ENCODE measurements at places on chromosomes 4 and X.

GRCh38 chr4:38634047-38634759 is 29.8 kb upstream of the KLF3 start:
- no peak for DNase-seq

GRCh38 chr4:147958489-147959065 is 226.7 kb downstream of the ARHGAP10 start:
- DNase-seq = no peak

- peak; percentile 2 for DNase-seq
These were observed 62.9 kb downstream of the ANAPC4 start for GRCh38 chr4:25439918-25440477.

DNA sequence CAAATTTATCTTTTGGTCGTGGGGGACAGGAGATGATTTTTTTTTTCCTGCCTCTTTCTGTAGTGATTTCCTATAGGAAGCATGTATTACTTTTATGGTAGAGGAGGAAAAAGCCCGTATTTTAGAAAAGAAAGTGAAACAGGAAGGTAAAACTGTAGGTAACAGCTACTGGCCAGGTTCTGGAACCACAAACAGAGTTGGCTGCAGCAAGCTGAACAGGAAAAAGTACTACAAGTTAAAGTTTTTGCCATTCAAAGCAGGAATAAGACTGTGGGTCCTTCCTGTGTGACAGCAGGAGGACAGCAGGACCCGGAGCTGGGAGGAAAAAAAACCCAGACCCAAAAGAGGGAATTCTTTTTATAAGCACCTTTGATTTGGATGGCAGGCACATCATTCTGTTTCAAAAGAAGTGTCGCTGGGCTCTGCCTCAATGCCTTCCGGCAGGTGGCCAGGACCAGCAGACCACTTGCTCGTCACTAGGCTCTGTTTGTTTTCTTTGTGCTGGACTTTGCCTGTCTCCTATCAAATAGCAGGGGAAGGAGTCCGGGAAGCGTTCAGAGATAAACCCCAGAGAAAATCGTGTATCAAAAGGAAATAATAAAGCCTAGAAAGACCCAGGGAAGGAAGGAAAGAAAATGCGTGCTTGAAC is 277.9 kb downstream of the ADGRA3 start:
- no peak for DNase-seq

- DNase-seq = no peak
These were observed 91.6 kb downstream of the FUNDC1 start for GRCh38 chrX:44451056-44451455.

DNA sequence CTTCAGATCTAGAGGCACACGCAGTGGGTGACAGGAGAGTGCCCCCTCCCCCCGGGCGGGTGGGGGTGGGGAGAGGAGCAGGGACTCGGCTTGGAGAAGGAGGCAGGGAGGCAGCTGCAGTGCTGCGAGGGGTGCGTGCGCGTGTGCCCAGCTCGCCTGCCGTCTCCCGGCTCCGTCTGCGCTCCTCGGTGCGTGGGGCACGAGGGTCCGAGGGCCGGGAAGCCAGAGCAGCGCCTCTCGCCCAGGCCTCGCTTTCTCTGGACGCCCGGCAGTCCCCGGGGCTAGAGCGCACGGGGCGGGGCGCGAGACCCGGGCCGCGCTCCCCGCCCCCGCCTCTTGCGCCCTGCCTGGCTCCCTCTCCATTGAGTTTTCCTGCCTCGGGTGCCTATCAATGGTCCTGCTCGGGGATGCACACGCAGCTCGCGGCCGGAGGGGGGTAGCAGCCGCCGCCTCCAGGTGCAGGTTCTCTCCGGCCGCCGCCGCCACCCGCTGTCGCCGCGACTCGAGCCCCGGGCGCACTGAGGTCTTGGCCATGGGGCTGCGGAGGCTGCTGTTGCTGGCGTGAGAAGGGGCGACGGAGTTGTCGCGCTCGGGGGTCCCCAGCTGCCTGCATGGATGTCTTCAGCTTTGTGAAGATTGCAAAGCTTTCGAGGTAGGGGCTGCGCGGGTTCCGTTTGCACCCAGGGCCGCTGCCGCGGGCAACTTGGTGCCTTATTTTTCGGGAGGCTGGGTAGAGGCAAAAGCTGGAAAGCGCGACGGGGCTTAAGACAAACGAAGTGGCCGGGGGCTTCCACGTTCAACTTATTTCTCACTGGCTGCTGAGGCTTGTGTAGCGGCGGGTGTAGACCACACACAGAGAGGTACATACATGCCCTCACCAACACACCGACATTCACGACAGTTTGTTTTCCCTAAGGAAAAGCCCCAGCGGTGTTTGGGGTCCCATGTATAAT is at the start of gene FRMPD4:
Gene FRMPD4, plus strand, starts transcription at position 113 of the 953 bp plus-strand sequence. Its CDS starts 499 bp downstream, at position 612.
- DNase-seq = no peak

GRCh38 chr4:26424838-26425237 is 65.4 kb downstream of the CCKAR start:
- DNase-seq = no peak

DNA sequence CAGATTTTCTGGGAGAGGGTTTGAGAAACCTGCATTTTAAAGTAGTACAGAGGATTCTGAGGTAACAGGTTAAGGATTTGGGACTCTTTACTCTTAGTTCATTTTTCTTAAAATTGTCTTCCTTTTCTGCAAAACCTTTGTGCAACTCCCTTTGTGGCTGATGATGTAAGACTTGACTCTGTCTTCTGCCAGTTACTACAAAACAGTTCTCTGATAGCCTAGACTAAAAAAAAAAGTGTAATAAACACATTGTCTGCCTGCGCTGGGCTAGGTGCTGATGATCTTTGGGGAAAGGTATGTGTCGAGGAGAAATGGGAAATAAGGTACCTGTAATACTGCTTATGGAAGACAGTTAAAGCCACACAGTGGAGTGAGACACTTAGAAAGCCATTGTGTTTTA is 28.7 kb downstream of the IL13RA1 start:
- no peak for DNase-seq

DNA sequence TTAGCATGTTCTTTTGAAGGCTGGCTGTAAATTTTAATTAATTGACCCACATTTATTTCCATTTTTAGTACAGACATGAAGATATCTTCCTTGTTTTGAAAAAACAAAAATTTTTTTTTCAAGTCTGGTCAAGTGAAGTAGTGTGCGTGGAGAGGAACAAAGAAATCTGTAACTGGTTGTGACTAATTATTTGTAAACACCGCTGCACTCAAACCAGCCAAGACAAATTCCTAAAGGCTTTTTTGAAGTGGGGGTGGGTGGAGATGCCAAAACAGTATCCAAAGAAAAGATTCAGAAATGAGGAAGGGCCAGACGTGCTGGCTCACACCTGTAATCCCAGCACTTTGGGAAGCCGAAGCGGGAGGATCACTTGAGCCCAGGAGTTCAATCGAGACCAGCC is 88.3 kb downstream of the SHROOM2 start:
- no peak for DNase-seq

GRCh38 chr4:106305435-106306055 is 10.5 kb downstream of the TBCK start:
- no peak for DNase-seq

DNA sequence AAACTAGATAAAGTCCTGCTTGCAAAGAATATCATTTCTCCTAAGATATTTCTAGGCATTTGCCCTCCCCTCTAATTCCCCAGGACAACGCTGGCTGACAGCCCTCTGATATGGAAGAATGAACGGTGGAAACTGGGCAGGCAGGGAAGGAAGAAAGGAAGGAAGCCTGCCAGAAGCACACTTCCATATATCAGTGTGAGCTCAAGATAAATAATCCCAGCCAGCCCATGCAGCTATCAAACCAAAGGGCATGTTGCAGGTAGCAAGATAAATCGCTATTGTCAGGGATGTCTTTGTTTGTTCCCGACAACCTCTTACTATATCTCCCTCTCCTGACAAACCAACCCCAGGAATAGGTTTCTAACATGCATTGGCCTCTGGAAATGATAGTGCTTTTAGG is 412.8 kb downstream of the HNRNPD start:
- DNase-seq = no peak

DNA sequence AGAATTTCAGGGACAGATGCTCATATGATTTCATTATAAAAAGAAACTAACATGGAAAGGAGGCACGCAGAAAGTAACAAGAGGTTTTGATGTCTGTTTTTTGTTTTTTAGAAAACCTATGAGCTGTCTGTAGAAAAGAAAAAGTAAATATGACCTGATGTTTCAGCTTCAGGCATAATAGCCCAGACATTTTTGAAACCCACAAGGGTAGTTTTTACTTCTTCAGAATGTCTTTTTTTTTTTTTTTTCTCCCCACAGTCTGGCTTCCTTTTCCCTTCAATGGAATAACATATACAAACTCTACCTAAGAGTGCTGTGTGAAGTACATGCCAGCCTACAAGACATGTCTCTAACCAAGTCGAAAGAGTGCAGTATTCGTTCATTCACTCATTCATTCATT is 18.3 kb upstream of the STX18 start:
- DNase-seq = peak; percentile 7

DNA sequence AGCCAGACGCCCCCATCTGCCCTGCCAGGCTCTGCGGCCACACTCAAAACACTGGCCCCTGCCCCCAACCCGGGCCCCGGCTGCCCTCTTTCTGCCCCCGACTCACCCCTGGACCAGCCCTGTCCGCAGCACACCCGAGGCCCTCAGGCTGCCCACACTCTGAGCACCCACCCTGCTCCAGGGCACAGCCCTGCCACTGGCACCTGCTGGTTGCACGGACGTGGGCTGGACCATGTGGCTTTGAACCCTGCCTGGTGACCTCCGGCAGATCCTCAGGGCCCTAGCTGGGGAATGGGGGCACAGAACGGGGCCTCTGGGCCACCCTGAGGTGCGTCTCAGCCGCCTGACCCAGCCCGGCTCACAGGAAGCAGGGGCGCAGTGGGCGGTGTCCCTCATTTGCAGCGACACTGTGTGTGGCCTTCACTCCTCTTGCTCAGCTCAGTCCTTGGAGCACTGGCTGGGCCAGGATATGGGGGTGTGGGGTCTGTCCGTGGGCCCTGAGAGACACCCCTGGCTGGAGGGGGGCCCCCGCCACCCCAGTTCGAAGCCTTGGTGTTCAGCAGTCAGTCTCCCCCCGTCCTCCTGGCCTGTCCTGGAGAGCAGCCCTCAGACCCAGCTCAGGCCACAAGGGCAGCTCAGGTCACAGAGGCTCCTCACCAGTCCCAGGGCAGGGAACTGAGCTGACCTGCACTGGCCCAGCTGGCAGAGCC is 73.2 kb downstream of the FAM53A start:
- no peak for DNase-seq

- DNase-seq = no peak
These were observed 36.3 kb upstream of the GRPR start for GRCh38 chrX:16087076-16087475.

DNA sequence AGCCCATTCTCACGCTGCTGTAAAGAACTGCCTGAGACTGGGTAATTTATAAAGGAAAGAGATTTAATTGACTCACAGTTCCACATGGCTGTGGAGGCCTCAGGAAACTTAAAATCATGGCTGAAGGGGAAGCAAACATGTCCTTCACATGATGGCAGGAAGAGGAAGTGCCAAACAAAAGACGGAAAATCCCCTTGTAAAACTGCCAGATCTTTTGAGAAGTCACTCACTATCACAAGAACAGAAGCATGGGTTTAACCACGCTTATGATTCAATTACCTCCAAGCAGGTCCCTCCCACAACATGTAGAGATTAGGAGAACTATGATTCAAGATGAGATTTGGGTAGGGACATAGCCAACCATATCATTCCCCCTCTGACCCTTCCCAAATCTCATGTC is 335.5 kb downstream of the IL15 start:
- DNase-seq = no peak

DNA sequence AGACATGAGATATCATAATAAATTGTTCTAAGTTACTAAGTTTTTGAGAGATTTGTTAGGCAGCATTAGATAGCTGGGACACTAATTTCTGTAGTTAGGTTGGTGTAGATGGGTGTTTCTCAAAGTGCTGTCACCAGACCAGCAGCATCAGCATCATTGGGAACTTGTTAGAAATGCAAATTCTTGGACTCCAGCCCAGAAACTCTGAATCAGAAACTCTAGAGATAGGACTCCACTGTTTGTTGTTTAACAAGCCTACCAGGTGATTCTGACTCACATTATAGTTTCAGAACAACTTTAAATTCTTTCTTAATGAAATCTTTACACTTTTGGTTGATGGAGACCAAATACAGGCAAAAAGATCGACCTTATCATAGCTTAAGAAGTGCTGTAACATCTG is 173.7 kb downstream of the PABPC4L start:
- DNase-seq = no peak
